ENCODE measurements at places on chromosomes 5 and 9.

GRCh38 chr9:136671646-136672430 is 9.1 kb downstream of the EGFL7 start:
- no peak for DNase-seq

DNA sequence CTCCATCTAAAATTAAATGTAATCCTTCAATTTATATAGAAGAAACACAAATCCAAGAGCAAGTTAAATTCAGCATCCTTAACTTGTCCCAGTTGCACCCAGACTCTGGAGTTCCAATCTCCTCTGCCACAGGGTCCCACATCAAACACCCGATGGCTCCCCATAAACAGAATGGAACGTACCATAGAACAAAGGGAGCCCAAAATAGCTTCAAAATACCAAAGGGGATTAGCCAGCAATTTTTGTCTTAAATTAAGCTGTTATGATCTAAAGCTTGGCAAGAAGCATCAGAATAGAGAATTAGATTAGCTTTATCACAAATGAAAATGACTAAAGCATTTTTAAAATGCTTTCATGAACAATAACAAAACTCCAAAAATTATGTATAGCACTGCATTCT is 112.8 kb downstream of the FANCC start:
- DNase-seq, result no peak

DNA sequence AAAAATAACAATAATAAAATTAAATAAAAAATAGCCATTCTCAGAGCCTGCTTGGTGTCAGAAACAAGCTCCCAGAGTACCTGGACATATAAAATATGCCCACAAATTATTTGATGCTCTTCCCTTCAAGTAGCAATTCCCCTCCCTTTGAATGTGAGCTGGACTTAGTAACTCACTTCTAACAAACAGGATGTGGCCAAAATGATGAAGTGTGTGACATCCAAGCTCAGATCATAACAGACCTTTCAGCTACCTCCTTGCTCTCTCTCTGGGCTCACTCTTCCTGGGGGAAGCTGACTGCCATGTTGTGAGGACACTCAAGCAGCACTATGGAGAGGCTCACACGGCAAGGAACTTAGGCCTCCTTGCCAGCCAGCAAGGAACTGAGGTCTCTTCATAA is 69.0 kb downstream of the SPRY4 start:
- DNase-seq, result no peak

DNA sequence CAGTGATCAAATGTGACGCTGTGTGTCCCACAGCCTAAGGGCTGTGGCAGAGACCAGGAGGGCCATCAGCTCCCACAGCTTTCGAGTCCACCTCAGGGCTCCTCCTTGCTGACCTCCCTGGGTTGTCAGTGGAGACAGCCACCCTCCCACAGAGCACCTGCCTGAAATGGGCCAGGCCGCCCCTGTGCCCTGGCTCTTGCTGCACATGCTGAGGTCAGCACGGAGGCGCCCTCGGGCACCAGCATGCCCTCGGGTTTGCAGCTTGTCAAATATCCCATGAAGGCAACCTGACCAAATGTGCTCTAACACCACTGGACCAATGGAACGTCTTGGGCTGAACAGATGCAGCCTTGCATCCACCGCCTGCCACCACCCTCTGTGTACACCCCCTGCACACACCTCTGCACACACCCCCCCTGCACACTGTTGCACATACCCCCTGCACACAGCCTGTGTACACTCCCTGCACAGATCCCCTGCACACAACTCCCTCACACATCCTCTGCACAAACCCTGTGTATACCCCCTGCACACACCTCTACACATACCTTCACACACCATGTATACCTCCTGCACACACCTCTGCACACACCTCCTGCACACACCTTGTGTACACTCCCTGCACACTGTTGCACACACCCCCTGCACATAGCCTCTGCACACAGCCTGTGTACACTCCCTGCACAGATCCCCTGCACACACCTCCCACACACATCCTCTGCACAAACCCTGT is 2.0 kb upstream of the CEP72 start:
- DNase-seq, result no peak

DNA sequence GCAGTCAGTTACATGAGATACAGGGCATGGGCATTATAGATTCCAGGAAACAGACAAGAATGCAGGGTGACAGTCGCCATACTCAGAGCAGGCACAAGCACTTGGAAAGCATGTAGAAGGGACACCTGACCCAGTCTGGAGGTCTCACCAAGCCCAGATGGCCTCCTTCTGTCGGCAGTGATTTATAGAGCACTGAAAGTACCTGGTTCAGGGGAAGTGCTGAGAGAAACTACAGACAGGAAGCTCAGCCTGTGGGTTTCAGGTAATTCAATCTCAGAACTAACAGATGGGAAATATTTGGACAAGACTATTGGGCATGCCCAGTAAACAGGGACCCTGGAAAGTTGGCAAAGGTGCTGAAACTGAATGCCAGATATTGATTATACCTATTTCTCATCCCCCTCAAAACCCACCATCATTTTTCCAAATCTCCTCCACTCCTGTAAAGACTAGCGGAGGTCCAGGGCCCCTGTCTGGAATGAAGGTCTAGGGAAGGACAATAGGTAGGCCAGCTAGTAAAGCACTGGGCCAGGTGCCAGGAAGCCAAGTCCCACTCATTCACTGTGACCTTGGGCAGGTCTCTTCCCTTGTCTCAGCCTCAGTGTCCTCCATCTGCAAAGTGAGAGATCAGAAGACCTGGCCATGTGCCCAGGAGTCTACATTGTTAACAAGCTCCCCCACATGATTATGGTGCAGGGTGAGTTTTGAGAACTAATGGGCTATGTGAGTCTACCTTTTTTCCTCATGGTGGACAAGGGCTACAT is 26.9 kb downstream of the KLHL3 start:
- no peak for DNase-seq

DNA sequence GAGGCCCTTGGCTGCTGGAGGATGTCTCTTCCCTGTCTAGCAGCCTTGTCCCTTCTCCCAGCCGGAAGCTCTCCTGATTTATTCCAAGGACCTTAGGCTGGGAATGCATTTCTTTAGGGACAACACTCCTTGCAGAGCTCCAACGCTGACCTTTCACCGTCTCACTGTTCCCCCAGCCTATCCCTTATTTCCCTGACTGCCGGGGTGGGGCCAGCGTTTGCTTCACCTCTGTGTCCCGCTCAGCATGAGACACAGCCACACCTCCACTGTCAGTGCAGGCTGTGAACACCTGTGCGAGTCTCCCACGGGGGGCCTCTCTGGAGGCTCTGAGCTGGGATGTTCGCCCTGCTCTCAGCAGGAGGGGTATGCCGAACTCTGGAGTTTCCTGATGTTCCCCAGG is 106.2 kb upstream of the FCN2 start:
- DNase-seq, result no peak

GRCh38 chr9:125540497-125540896 is 166.5 kb downstream of the MAPKAP1 start:
- no peak for DNase-seq

- no peak for DNase-seq
Observed at GRCh38 chr9:86246752-86247161, 12.7 kb downstream of the C9orf153 start.

- no peak for DNase-seq
Observed at GRCh38 chr5:100787648-100788047, 115.4 kb downstream of the ST8SIA4 start.

Data from NCI-H1930 (cell line).